A375 (cell line): ENCODE measurements at places on chromosomes 4 and X. TPM values are rescaled to one million over a fixed set of nuclear protein-coding genes. Genes with fewer than 3 reads are reported as not detected.

Gene KLHL2
- 12.5 and 16.9 TPM in 2 replicates for total RNA-seq

Gene GPR143
- 0.08 TPM in 1 of 2 replicates, not detected in the other for total RNA-seq

Gene GUCY1B1
- total RNA-seq = not detected in 2 replicates

Gene ITM2A
- 1.1 and 1.4 TPM in 2 replicates for total RNA-seq

Gene FSTL5
- total RNA-seq = 0.41 and 0.56 TPM in 2 replicates

Gene TIGD4
- 1.3 and 1.5 TPM in 2 replicates for total RNA-seq

Gene GPR119
- not detected in 2 replicates for total RNA-seq

Gene NAA10
- 140 and 164 TPM in 2 replicates for total RNA-seq
